Body of pancreas (tissue), 4 donors: ENCODE measurements at places on chromosomes 7 and 10.

- H3K4me3 ChIP-seq = no peak overlapping the region
- H3K27ac ChIP-seq = no peak overlapping the region
- no peak for DNase-seq
- H3K27me3 ChIP-seq = no peaks in the 10 kb centered on the region
- peaks cover 6% of the 10 kb centered on the region for H3K4me1 ChIP-seq
- no peaks in the 10 kb centered on the region for H3K36me3 ChIP-seq
Observed at GRCh38 chr7:4675771-4676367, 6.2 kb upstream of the FOXK1 start.

DNA sequence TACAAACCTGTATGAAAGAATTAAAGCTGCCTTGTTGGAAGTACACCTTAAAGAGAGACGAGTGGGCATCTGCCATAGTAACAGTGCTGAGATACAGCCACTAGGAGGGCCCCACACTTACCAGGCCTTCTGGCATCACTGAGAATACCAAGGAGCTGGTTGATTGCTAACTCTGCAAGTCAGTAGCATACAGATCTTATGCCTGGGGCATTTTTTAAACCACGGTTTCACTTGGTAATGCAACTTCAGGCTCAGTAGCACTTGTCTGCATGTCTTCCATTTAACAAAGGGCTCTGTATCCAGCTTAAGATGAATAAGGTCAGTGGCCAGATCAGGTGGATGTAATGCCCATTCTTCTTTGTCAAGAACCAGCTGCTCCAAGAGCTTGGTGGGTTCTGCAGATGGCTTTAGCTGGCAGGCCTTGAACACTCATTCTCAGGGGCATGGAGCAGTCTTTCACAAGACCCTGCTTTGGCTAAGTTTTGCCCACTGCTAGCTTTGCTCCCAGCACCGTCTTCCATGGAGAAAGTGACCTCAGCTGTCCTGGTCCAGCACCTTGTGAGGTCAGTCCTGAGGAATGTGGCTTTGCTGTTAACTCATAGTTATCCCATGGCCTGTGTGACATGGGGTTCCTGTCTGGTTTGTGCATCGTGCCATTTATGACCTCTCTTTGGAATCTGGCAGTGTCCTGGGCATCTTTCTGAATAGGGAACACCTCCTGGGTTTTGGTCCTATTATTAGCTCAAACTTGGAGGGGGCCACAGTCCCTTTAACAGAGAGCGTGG lies 68.1 kb downstream of the BMPER start:
- no peak overlapping the region for H3K4me3 ChIP-seq
- H3K27me3 ChIP-seq = no peaks in the 10 kb centered on the region
- DNase-seq = no peak
- no peaks in the 10 kb centered on the region for H3K4me1 ChIP-seq

DNA sequence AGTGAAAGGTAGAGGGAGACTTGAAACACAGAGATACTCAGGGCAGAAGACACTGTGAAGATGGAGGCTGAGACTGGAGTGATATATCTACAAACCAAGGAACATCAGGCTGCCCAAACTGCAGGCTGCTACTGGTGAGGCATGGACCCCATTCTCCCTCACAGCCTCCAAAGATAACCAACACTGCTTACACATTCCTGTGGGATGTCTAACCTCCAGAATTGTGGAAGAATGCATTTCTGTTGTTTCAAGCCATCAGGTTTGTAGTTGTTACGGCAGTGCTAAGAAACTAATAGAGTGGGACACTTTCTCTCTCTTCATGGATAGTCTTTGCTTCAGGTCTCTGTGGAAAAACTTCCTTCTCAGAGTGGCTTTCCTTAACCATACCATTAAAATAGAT lies 182.6 kb upstream of the TMEM106B start:
- H3K4me3 ChIP-seq = no peak overlapping the region
- H3K27ac ChIP-seq = no peak overlapping the region
- H3K36me3 ChIP-seq = no peaks in the 10 kb centered on the region

GRCh38 chr7:106021151-106022067 lies 58.3 kb downstream of the CDHR3 start:
- no peak overlapping the region for H3K27ac ChIP-seq
- H3K4me3 ChIP-seq = no peak overlapping the region
- H3K36me3 ChIP-seq = no peaks in the 10 kb centered on the region
- no peak for DNase-seq
- no peaks in the 10 kb centered on the region for H3K4me1 ChIP-seq
- H3K27me3 ChIP-seq = no peaks in the 10 kb centered on the region

DNA sequence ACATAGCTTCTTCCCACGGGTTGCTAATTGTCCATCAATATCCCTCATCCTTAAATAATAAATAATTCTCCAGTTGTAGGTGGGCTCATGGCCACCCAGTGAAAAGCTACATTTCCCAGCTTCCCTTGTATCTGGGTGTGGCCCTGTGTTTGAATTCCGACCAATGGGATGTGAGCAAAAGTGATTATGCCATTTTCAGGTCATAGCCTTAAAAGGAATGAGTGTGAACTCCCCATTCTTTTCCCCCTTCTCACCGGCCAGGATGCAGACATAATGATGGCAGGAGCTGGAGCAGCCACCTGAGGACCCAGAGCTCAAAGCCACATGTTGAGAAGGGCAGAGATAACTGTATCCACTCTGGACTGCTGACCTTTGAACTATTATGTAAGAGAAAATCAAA lies 30.3 kb upstream of the CALU start:
- no peaks in the 10 kb centered on the region for H3K4me1 ChIP-seq
- no peaks in the 10 kb centered on the region for H3K36me3 ChIP-seq
- no peak overlapping the region for H3K27ac ChIP-seq
- H3K4me3 ChIP-seq = no peak overlapping the region
- no peak for DNase-seq
